ENCODE measurements at places on chromosomes 7 and 10.

DNA sequence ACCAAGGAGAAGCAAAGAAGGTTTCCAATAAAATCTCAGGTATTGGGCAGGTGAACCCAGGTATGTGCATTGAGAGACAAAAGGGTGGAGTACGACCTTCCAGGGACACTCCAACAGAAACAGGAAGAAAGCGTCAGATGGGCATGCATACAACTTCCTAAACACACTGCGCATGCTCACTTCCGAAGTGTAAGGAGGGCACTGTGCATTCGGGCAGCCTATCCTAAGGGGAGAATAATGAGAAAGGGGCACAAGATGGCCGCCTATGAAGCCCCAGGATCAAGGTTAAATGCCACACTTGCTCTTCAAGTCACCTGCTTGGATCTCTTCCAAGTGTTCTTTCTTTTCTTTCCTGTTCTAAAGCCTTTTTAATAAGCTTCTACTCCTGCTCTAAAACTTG lies 39.4 kb upstream of the PRSS1 start:
- DNase-seq = no peak

DNA sequence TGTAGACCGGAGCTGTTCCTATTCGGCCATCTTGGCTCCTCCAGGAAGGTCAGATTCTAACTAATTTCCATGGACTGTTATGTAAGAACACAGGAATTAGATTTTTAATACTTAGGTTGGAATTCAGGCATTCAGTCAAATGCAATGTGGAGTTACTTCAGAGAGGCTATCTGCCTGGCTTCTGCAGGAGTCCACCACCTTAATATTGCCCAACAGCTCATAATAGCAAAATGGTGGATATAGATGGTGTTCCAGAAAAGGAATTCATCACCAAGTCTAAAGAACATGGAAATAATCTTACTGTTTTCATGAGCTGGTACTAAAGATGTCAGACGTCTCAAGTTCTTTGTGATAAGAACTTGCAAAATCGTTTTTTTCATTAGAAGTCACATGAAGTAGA lies 39.5 kb downstream of the CRHR2 start:
- no peak for DNase-seq

DNA sequence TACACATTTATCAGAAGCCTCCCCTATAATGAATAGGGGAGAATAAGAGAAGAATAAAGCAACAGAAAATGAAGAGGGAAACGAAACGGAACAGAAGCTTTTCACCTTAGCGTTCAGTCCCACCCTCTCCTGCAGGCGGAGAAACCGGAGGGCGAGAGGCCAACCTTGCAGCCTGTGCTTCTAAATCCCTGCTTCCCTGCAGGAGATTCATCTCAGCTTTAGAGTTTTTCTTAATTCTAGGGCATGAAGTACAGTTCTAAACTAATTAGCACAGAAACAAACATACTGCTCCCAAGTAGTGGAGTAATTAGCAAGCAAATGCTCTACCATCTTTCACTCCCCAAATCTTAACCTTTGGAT lies 107.2 kb downstream of the CUBN start:
- DNase-seq = no peak

DNA sequence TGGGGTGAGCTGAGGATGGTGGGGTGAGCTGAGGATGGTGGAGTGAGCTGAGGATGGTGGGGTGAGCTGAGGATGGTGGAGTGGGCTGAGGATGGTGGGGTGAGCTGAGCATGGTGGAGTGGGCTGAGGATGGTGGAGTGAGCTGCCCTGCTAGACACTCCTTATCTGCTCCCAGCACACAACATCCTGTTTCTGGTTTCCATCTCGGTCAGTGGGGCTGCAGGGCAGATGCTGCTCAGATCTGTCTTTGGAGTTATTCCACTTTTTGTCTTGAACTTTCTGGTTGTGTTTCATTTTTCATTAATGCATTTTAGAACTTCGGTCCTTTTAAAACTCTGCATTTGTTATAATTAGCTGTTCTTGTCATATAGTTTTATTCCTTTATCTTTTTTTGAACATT lies 67.9 kb upstream of the ANTXRL start:
- DNase-seq = no peak

DNA sequence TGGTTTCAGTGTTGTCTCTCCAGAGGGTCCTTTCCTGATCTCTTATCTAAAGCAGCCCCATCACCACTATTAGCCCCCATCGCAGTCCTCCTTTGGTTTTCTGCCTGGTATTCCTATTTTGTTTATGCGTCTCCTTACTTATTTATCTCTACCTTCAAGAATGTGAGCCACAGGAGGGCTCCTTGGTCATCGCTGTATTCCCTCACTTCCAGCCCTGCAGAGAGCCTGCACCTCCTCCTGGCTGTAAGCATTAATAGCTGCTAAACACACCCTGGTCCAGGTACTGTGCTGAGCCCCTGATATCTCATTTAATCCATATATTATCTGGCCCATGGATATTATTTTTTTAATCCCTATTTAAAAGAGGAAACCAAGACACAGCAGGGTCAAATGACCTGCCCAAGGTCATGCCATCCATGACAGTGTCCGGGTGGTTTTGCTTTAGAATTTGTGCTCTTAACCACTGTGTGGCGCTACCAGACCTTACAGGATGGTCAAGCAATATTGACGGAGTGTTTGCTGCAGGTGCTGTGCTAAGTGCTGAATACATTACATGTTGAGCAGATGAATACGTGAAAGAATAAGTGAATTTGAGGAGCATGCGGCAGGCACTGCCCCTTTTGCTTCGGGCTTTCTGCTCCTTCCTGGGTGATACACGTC lies 227.2 kb downstream of the ADAM12 start:
- DNase-seq = no peak

GRCh38 chr7:16428672-16429071 lies 7.3 kb upstream of the CRPPA start:
- no peak for DNase-seq

- DNase-seq = no peak
Measured at GRCh38 chr7:39606941-39607340, 16.4 kb upstream of the RALA start.

GRCh38 chr7:158973941-158974785 lies 117.8 kb downstream of the DYNC2I1 start:
- DNase-seq = no peak

DNA sequence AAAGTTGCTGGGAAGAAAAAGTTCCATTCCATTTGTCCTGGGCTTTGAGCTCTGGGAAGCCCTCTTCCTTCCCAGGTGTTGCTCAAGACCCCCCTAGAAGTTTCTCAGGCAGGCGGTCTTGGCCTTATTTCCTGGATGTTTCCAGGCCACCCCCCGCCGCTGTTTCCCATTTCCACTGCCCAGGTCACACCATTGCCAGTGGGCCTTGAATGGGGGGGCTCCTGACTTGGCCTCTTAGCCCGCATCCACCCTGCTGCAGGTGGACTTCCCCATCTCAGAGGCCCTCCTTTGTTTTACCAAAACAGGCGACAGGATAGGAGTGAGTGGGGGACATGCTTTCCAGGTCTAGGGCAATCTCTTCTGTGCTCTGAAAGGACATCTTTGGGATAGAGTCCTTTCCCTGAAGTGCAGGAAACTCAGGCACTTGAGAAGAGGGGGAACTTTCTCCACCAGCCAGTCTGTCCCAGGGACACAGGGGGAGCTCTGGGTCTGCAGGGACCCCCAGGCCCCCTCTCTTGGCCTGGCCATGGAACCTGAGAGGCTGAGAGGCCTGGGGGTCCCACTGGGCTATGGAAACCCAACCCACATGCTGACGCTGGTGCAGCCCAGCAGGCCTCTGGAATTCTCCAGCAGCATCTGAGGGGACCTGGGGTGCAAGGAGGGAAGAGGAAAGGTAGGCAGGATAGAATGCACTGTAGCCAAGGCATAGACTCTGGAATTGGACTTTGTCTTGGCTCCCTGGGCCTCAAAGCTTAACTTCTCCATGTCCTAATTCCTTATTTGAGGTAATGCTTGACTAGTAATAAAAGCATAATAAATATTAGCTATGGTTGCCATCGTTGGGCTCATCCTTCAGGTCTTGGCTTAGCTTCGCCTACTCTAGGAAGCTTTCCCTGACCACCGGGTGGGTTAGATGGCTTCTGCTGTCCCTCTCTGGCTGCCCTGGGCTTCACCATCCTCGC lies 17.6 kb downstream of the NEURL1 start:
- DNase-seq = no peak

- DNase-seq = no peak
Measured at GRCh38 chr10:30058570-30059132, 735 bp downstream of the JCAD start.

GRCh38 chr7:84226759-84227158 lies 32.2 kb upstream of the SEMA3A start:
- no peak for DNase-seq

DNA sequence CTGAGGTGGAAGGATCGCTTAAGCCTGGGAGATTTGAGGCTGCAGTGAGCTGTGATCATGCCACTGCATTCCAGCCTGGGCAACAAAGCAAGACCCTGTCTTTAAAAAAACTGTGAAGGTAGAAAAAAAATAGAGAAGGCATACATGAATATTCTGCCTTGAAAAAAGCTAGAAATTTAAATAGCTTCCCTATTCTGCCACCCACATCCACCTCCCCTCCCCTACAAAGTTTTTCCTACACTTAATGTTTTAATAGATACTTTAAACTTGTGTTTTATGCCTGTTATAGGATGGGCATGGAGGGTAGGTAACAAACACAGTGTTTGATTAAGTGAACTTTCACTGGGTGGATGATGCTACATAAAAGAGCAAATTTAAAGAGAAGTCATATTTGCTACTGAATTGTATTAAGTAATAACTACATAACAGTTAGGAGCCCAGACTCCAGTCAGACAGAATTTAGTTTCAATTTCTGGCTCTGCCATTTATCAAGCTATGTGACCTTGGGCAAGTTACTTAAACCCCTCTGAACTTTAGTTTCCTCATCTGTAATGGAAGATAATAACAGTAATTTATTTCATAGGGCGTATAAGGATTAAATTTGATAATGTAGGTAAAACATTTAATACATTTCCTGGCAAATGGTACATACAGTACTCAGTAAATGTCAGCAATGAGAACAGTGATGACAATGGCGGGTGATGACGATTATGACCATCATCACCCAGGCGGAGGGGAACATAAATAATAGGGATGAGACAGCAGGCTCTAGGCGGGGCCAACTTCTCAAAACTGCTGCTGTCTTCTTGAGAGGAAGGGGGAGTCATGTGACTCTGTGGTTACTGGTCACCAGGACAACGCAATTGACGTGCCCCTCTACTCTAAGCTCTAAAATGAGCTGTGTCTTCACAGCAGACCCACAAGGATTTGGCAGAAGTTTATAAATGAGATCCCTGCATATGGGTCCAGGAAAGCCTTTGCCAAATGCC lies 15.8 kb downstream of the DNMBP start:
- peak; percentile 43 for DNase-seq

DNA sequence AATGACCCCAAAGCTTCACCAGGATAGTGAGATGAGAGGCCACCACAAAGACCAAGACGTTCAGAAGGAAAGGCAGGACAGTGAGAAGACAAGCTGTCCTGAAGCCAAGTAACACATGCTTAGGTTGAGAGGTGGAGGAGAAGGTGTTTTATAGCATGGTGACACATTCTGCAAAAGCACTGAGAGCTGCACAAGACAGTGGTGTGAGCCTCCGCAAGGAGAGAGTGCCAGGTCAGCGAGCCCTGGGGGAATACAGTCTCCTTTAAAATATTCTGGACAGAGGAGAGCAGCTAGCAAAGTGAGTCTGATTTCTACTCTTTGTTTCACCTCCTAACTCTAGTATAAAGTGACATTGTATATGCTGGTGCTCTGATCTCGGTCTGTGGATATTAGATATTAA lies 68.0 kb upstream of the VKORC1L1 start:
- no peak for DNase-seq

- DNase-seq = no peak
Measured at GRCh38 chr7:126570845-126571244, 681.9 kb downstream of the GRM8 start.

DNA sequence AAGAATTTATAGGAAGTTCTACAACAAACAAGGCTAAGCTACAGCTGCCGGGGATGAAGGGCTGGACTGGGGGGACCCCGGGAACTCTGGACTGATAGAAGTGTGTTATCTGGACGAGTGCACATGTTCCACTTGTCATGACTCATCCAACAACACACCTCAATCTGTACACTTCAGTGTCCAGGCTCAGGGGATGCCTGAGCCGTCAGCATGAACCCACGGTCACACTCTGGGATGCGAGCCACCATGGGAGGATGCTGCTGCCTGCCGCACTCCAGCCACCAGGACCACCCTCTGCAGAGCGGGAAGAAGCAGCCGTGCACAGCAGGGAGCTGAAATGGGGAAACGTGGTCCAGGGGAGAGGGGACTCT lies 67.5 kb downstream of the MAD1L1 start:
- DNase-seq = no peak

DNA sequence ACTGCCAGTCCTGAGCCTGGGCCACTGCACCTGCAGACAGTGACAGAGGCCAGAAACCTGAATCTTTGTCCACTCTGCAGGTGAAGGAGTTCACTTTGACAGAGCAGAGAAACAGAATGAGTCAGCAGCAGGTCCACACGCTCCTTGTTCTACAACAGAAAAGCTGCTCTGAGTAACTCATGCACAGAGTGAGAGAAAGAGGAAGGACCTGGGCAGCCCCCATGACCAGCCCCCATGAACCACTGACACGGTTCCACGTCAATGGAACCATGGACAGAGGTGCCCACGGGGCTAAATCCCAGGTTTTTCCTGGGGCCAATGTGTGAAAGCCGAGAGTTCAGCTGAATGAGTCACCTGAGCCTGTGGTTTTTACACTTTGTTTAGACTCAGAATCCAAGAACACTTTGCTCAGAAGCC lies 40.8 kb upstream of the CTBP2 start:
- no peak for DNase-seq

DNA sequence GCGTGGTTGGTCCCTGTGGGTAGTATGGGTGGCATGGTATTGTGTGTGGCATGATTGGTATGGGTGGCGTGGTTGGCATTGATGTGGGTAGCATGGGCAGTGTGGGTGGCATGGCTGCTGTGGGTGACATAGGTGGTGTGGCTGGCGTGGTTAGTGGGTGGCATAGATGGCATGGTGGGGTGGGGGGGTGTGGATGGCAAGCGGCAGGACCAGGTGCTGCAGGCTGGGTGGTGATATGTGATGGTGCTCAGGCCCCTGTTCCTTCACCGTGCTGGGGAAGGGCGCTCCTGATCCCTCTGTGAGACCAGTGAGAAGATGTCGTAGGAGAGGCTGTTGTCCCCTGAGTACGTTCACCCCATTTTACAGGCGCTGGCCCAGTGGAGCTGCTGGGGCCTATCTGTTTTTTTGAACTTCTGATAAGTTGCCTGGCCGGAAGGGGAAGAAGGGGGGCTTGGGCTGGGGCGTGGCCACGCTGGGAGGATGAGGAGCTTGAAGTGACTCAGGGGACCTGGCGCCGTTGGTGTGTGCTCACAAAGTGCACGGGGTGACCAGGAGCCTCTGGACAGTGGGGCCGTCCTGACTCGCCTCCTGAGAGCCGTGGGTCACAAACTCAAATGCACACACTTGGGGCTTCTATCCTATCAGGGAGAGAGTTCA lies 17.5 kb downstream of the INPP5A start:
- DNase-seq = peak; percentile 39

GRCh38 chr10:103497161-103497915 lies 3.8 kb downstream of the NEURL1 start:
- DNase-seq = no peak

- DNase-seq = no peak
Measured at GRCh38 chr7:16416289-16417282, 4.8 kb downstream of the CRPPA start.
